ENCODE measurements at places on chromosomes 7 and 10.

- ATAC-seq, result no peak
Observed at GRCh38 chr10:116151076-116151475, 121.9 kb downstream of the GFRA1 start.

DNA sequence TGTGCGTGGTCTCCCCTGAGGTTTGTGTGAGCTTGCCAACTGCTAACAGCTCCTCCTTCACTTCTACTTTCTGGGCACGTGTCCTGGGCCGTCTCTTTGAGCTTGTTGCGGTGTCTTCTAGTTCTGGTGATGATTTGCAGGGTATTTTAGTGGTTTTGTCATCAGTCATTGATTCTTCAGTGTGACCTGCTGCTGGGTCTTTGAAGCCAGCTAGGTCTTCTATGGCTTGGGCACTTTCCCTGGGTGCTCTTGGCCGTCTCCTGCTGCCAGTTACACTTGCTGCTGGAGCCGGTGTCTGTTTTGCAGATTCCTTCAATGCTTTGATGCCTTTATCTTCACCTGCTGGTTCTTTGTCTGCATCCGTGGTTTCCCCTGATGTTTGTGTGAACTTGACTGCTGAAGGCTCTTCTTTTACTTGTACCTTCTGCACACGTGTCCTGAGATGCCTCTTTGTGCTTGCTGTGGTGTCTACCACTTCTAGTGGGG lies 23.0 kb downstream of the MKI67 start:
- no peak for ATAC-seq

DNA sequence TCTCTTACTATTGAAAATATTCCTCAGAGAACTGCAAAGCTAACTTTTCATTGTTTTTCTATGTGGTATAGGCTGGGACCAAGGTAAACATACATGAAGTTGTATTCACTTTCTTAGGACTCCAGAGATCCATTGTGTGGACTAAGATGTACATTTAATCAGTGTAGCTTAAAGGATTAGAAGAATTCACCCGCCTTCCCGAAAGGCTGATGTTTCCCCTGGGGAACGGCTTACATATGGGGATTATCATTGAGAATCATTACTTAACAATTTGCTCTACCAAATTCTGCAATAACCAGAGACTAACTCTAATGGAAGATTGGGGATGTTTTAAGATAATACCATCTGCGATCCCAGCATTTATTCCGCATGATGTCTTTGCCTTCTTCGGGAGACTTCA lies 257.1 kb upstream of the KIAA1217 start:
- ATAC-seq, result no peak

- ATAC-seq, result no peak
Observed at GRCh38 chr7:21128062-21128817, 299.6 kb upstream of the SP4 start.

DNA sequence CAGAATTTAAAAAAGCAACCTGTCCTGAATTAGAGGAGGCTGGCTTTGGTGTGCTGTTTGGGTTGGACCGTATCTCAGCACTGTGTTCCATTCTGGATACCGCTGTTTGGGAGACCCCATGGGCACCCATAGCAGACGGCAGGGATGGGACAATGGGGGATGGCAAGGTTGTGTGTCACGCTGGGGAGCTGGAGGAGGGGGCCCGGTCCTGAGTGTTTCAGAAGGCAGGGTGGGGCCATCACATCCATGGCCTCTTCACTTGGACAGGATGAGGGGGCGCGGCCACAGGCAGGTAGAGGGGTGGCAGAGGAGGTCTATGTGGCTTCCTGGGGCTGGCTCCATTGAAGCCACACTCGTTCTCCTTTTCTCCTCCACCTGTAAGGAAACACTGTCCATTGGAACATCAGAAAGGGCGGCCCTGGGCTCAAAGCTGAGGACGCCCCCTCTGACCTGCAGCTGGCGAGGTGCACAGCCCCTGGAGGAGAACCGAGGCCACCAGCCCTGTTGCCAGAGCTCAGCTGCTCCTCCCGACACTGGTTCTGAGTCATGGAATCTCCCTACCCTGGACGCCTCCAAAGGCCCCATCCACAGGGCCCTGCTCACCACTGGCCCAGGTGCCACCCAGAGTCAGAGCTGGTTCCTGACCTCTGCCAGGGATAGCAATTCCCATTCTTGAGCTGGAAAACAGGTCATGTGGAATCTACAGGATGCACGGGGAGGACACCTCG lies 587.3 kb downstream of the DNAJB6 start:
- ATAC-seq, result no peak

- peak; percentile 37 for ATAC-seq
Observed at GRCh38 chr7:108016841-108017775, 14.1 kb upstream of the LAMB1 start.

DNA sequence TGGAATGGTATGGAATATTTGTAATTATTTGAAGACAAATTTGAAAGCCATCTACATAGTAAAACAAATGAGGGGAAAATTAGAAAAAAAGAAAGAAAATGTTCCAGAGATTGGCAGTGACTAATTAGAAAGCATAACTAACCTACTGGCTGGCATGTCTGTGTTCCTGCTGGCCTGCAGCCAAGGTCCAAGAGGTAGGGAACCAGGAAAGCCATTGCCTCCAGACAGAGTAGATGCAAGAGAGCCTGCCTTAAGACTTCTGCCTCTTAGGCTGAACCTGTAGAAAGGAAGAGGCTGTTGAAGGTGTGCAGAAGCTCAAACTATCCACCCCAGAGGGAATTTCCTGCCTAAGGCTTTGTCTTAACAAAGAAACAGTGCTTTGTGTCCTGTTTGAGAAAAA lies 982.0 kb downstream of the SORCS1 start:
- ATAC-seq, result no peak

GRCh38 chr10:96270571-96270970 lies 798 bp downstream of the BLNK start:
- ATAC-seq, result no peak

- peak; percentile 50 for ATAC-seq
Observed at GRCh38 chr7:67484244-67484751, 487.7 kb downstream of the TYW1 start.

- ATAC-seq, result no peak
Observed at GRCh38 chr10:23367896-23368595, 23.4 kb upstream of the C10orf67 start.

- no peak for ATAC-seq
Observed at GRCh38 chr7:134890246-134891240, 95.8 kb upstream of the AGBL3 start.

- no peak for ATAC-seq
Observed at GRCh38 chr7:114874170-114874569, 47.7 kb upstream of the MDFIC start.

GRCh38 chr10:45375101-45375500 lies 1.1 kb downstream of the ALOX5 start:
- ATAC-seq, result no peak

DNA sequence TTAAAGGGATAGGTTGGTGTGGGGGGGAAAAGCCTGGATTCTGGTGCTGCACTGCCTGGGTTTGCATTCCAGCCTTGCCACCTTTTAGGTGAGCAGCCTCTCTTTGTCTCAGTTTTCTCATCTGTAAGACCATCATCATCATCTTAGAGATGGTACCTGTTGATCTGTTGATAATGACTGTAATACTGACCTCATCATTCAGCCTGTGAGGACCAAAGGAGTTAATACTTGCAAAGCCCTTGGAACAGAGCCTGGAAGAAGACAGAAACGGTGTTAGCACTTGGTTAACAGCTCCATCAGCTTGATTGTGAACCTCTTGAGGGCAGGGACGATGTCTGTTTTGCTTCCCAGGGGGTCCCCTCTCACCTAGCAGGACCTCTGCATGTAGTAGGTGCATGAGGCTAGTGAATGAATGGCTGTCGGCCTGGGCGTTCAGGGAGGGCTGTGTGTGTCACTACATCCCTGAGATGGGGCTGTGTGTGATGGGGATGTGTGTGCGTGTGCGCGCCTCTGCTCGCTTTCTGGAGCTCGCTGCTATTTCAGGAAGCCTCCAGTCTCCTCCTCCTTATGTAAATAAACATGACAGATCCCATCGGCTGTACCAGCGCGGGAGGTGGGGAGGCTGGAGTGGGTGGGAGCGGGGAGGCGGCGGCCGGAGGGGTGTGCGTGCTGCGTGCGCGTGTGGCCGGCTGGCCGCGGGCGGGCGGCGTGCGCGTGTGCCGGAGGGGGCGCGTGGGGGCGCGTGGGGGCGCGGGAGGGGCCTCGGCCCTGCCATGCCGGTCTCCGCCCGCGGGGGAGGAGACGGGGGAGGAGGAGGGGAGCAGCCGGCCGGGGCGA lies 61.2 kb downstream of the NEURL1 start:
- peak; percentile 75 for ATAC-seq

DNA sequence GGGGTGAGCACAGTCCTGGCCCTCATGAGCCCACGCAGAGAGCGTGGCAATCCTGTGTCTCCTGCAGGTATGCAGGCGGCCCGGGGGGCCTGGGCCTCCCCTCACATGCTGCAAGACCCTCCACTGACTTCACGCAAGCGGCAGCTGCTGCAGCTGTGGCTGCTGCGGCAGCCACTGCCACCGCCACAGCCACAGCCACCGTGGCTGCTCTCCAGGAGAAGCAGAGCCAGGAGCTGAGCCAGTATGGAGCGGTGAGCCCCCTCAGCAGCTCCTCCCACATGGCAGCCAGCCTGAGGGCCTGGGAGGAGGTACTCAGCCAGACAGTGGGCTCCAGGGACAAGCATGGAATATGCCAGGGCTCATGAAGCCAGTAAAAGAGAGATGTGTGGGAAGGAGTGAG lies 8.7 kb downstream of the ZMIZ2 start:
- ATAC-seq, result peak; percentile 24

GRCh38 chr10:88886557-88886956 lies 6.5 kb downstream of the STAMBPL1 start:
- no peak for ATAC-seq

DNA sequence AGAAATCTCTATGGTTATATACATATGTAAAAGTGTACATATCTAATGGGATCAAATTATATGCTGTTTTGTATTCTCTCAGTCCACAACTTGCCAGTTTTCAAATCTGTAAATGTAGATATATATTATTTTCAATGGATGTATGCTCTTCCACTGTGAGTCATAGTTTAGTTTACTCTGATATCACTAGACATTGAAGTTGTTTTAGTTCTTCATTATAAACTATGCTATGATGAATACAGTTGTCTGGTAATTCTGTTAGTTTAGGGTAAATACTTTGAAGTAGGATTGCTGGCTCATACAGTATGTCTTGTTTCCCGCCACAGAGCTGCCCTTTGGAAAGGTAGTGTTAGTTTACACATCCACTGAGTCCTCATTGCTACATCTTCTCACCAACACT lies 25.2 kb downstream of the SDK1 start:
- no peak for ATAC-seq

DNA sequence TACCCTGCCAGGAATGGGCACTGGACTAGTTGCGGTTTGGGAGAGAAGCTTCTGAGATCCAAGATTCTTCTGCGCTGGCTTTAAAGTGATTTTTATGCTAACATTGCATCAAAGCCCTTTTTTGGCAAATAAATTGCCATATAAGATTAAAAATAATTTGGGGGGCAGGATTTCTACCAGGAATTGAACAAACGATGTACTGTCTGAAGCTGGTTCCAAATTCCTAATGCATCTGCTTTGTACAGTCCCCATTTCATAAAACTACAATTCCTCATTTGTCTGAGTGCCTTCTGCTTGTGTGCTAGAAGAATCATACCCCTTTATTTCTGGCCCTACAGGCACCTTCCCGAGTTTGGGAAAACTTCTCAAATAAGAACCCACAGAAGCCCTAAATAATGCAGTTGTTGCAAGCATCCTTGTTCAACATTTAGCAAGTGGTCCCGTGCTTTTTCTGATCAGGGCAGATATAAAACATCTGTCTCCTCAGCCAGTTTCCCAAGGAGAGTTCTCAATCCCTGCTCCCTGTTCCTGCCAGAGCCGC lies 349.7 kb downstream of the PTEN start:
- no peak for ATAC-seq

GRCh38 chr7:99618726-99619125 lies 2.0 kb downstream of the ZSCAN25 start:
- no peak for ATAC-seq

GRCh38 chr7:23114896-23115295 lies 9.3 kb downstream of the KLHL7 start:
- no peak for ATAC-seq

DNA sequence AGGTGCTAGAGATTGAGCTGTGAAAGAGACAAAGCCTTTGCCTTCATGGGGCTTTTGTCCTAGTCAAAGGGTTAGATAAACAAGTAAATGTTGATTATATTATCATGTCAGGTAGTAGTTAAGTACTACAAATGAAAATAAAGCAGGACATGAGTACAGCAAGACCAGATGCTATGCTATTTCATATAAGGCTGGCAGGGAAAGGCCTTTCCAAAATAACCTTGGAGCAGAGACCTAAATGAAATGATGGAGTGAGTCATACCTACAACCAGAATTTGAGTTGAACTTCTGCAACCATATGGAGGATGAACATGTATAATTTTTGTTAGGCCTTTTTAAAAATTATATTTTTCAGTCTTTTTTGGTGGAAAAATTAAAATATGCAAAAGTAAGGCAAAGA lies 23.6 kb upstream of the SEMA4G start:
- ATAC-seq, result no peak

- ATAC-seq, result no peak
Observed at GRCh38 chr7:139328375-139328774, 12.8 kb upstream of the FMC1 start.

DNA sequence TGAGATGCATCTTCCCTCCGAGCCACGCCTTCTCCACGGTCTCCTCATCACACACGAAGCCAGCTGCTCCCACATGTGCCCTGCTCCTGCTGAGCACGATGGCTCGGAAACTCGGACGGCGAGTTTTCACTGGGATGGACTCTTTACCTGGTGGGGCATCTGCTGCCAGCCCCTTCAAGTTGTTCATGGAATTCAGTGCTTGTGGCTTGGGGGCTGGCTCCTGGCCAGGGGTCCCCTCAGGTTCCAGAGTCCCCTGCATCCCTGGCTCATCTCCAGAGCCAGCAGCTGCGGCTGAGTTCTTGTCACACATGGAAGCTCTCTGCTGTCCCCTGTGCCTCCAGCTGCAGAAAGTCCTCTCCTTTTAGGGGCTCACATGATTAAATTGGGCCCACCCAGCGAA lies 654.0 kb downstream of the SDK1 start:
- ATAC-seq, result no peak

GRCh38 chr7:13189668-13190067 lies 502.2 kb downstream of the ARL4A start:
- no peak for ATAC-seq

DNA sequence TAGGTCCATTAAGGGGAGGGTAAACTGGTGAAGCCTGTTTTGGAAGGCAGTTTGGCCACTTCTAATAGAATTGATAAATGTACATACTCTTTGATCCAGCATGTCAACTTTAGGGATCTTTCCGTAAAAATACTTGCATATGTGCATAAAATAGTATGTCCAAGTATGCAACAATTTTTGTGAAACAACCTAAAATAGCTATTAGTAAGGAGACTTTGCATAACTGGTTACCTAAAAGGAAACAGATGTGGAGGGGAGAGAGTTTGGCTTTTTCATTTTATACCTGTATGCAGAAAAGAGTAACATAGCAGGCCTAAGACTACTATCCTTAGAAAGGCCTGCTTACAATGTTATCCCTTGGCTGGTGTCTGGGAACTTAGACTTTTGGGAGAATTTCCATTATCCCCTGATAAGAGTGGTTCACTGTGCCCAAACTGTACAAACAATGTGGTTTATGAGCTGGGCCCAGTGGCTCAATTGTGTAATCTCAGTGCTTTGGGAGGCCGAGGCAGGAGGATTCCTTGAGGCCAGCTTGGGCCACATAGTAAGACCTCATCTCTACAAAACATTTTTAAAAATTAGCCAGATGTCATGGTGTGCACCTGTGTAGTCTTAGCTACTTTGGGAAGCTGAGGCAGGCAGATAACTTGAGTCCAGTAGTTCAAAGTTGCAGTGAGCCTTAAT lies 21.3 kb downstream of the PTPN12 start:
- no peak for ATAC-seq
